ENCODE measurements at places on chromosomes 4 and X.

DNA sequence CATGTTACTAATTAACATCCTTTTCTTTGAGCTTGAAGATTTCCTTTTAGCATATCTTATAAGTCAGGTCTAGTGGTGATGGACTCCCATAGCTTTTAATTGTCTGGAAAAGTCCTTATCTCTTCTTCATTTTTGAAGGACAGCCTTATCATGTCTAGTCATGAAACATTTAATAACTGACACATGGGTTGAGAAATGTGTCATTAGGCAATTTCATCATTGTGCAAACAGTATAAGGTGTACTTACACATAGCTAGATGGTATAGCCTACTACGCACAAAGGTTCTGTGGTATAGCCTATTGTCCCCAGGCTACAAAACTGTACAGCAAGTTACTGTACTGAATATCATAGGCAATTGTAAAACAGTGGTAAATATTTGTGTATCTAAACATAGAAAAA, 34.5 kb upstream of the ALG13 start:
- DNase-seq: no peak

DNA sequence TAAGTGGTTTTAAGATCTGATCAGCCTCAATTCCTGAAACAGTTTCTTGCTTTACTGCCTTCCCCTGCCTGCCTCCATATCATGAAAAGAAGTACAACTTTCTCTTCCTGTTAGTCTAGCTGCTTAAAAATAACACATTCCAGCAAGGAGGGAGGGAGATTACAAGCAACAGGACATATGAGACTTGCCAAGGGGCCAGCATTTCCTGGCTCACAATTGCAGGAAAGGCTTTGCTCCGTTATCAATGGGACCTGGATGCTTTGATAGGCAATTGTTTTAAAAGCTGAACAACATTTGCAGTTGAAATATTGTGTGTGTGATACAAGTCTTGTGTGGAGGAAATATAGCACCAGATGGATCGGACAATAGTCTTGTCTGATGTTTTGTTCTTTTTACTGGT, 425.0 kb downstream of the FAT4 start:
- DNase-seq: no peak

GRCh38 chr4:118904935-118905334, 16.3 kb downstream of the SYNPO2 start:
- DNase-seq: no peak

GRCh38 chrX:21723814-21724213, 34.1 kb downstream of the SMPX start:
- DNase-seq: no peak

Data from activated CD8-positive, alpha-beta memory T cell treated with anti-CD3 and anti-CD28 coated beads for 48 hours (primary cell).